ENCODE measurements at places on chromosomes 12 and 14. TPM values are rescaled to one million over a fixed set of nuclear protein-coding genes. Genes with fewer than 3 reads are reported as not detected.

SLIRP gene
- 91.1 TPM for total RNA-seq

OR5AU1 gene
- total RNA-seq = not detected

TSPAN9 gene
- total RNA-seq = 62.9 TPM

EIF5 gene
- total RNA-seq = 121 TPM
